Uterus (tissue), 4 donors: ENCODE measurements at places on chromosomes 3 and 15. TPM values are rescaled to one million over a fixed set of nuclear protein-coding genes. Genes with fewer than 3 reads are reported as not detected.

The MYL3 gene
- 9.6 TPM for total RNA-seq

The ADAMTS7 gene
- total RNA-seq = 0.29 TPM

The TF gene
- total RNA-seq = not detected

The HCLS1 gene
- total RNA-seq = 21.0 TPM

The MGA gene
- 54.8 TPM for total RNA-seq

- no peaks in the 10 kb centered on the region for H3K27me3 ChIP-seq
- no peaks in the 10 kb centered on the region for H3K36me3 ChIP-seq
These were observed 24.7 kb downstream of the CADM2 start for GRCh38 chr3:84983490-84983889.
